GM03348 (cell line): ENCODE measurements at places on chromosomes 4 and X.

- DNase-seq, result no peak
Measured at GRCh38 chrX:17662391-17662790, 74.9 kb upstream of the SCML1 start.

GRCh38 chr4:74308215-74308614 lies at the start of gene EPGN:
Gene EPGN (plus strand): TSS chr4:74308470. CDS start chr4:74308534, 64 bp downstream.
- no peak for DNase-seq

DNA sequence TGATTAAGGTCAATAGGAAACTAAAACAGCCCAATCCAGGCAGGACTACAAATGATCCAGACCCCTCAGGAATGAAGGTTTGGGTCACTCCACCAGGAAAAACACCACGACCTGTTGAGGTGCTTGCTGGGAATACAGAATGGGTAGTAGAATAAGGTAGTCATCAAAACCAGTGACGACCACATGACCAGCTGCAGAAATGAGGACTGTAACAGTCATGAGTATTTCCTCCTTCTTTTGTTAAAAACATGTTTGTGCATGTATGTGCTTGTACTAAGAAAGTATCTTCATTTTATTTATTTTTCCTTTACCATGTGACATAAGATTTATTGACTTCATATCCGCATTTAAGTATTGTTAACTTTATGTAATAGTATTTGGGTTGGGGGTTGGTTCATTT lies 603.5 kb upstream of the NR3C2 start:
- no peak for DNase-seq

GRCh38 chr4:67939195-67939594 lies 24.1 kb downstream of the TMPRSS11A start:
- no peak for DNase-seq

DNA sequence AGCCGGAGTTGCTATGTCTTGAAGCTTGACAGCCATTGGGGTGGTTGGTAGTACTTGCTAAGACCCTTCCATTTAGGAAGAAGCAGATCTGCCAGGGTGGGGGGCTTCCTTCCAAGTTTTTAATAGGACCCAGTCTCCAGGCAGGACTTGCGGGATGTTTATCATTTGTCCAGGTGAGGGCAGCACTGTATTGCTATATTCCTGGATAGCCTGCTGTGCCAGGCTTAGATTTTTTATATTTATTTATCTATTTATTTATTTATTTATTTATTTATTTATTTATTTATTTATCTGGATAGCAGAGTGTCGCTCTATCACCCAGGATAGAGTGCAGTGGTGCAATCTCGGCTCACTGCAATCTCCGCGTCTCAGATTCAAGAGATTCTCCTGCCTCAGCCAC lies 87.4 kb upstream of the CT45A1 start:
- no peak for DNase-seq

GRCh38 chrX:31800219-31800618 lies 728.4 kb upstream of the FTHL17 start:
- DNase-seq, result no peak
